Stimulated activated CD8-positive, alpha-beta memory T cell treated with anti-CD3 and anti-CD28 coated beads, Interleukin-4, amount 100 ng/mL, for 4 hours (primary cell): ENCODE measurements at places on chromosomes 11 and 22.

DNA sequence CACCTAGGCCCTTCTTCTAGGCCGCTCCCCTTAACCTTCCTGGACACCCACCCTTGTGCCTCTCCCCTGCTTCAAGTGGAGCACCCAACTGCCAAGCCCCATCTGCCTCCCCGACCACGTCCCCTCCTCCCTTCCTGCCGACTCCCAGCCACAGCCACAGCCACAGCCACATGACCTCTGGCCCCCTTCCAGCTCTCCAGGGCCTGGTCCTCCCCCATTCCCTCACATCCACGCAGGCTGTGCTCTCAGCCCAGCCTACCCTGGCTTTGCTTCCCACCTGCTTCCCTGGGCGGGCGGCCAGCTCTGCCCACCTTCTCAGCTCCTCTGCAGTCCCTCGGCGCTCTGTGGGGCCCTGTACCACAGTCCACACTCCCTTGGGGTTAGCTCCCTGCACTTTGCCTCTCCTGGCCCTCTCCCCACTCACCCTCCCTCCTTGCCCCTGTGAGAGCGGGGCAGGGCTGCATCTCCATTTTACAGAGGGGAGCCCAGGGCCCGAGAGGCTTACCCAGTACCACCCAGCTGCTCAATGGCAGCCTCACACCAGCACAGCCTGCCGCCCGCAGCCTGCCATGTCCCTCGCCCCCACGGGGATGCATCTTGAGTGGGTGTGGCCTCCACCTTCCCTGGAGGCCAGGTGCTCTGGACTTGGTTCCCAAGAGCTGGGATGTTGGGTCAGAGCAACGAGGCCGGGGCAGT is 20.3 kb downstream of the PARVG start:
- no peak for DNase-seq

- DNase-seq: no peak
Measured at GRCh38 chr11:66713746-66714480, 15.1 kb downstream of the SPTBN2 start.

DNA sequence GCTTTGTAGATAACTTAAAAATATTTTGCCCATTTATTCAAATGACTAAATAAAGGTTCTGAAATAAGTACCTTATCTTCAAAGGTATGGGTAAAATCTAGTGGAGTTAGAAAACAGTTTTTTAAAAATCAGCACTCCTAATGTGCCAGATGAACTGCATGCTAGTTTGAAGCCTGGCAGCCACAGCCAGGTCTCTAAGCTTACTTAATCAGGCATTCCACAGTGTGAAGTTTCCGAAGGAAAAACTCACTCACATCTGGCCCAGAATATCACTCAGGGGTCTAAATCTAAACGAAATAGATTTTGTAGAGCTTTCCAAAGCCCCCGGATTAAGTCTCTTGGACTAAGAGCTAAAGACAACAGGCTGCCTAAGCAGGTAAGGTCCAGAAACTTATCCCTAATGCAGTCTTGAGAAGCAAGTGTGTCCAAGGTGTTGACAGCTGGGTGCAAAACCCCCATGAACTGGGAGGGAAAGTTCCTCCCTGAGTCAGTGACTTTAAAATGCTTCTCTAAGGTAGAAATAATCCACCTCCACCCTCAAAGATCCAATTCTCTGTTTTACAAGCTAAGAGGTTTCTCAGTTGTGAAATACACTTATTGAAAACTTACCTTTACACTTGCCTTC is 157.6 kb downstream of the FCHSD2 start:
- no peak for DNase-seq

DNA sequence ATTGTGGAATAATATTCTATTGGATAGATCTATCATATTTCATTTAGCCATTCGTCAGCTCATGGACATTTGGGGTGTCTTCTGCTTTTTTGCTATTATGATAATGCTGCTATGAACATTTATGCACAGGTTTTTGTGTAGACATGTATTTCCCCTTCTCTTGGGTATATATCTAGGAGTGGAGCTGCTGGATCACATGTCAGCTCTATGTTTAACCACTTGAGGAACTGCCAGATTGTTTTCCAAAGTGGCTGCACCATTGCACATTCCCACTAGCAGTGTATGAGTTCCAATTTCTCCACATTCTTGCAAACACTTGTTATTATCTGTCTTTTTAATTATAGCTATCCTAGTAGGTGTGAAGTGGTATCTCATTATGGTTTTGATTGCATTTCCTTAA is 75.0 kb downstream of the C11orf65 start:
- no peak for DNase-seq

- DNase-seq: no peak
Measured at GRCh38 chr22:45615364-45615763, 56.3 kb upstream of the ATXN10 start.

- DNase-seq: no peak
Measured at GRCh38 chr11:12410006-12410728, 32.8 kb downstream of the PARVA start.

GRCh38 chr11:47917599-47918369 is 62.6 kb upstream of the PTPRJ start:
- no peak for DNase-seq

GRCh38 chr22:19238900-19239299 is 52.6 kb downstream of the CLTCL1 start:
- DNase-seq: no peak

DNA sequence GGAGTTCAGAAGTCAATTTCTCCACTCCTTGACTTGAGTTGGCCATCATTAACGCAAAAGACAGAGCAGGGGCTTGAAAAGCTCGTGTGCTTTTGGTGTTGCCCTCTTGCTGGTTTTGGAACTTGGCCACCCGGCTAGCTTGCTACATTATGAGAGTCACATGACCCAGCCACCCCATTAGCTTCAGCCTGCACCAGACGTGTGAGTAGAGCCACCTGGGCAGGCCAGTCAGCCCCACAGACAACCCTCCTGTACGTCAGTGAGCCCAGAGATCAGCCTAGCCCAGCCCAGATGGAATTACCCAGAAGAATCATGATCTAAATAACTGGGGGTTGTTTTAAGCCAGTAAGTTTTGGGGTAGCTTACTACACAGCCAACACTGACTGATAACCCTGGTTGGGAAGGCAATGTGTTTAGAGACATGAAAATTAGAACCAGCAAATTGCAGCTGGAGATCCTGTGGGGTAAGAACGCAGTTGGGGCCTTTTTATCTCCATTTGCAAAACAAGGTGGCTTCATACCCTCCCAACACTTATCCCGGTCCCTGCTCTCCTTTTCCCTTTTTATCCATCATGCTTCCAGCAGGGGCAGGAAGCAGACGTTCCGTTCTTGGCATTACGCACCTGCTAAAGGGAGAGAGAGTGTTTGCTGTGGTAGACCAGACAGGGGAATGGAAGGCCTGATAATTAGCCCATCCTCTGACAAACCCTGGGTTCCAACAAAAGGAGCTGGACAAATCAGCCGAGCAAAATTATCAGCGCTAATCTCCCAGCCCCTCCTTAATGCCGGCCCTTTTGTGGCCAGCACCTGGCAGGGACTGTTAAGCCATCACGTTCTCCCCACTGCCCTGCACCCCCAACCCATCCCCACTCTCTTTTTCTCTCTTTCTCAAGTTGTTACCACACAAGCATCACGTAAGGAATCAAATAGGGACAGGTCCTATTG is 548.7 kb upstream of the CADM1 start:
- no peak for DNase-seq

- no peak for DNase-seq
Measured at GRCh38 chr11:63532117-63532516, 4.5 kb upstream of the PLAAT4 start.

- DNase-seq: no peak
Measured at GRCh38 chr22:35329114-35329847, 29.6 kb downstream of the TOM1 start.

DNA sequence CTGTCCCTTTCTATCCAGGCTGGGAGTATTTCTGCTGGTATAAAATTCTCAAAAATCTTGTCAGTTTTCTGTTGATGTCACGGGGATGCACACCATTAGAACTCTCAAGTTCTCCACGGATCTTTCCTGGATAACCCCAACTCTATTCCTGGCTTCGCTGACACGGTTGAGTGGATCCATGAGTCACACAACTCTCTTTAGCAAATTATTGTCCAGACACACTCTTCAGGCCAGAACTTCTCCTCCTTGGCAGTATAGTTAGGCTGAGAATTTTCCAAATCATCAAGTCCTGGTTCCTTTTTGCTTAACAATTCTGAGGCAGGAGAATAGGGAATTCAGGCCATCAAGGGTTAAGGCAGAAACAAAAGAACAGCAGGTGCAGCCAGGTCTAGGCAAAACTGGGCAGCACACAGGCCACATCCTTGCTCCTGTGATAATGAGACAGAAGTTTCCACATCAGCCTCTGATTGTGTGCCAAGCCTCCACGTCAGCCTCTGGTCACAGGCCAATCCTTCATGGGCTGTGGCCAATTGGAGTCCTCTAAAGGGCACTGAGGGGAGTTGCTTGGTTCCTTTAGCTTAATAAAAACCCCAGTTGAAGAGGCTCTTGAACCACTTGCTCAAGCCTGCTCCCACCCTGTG is 5.7 kb upstream of the ACAT1 start:
- DNase-seq: no peak

- no peak for DNase-seq
Measured at GRCh38 chr11:117177534-117178209, 871 bp upstream of the SIDT2 start.

DNA sequence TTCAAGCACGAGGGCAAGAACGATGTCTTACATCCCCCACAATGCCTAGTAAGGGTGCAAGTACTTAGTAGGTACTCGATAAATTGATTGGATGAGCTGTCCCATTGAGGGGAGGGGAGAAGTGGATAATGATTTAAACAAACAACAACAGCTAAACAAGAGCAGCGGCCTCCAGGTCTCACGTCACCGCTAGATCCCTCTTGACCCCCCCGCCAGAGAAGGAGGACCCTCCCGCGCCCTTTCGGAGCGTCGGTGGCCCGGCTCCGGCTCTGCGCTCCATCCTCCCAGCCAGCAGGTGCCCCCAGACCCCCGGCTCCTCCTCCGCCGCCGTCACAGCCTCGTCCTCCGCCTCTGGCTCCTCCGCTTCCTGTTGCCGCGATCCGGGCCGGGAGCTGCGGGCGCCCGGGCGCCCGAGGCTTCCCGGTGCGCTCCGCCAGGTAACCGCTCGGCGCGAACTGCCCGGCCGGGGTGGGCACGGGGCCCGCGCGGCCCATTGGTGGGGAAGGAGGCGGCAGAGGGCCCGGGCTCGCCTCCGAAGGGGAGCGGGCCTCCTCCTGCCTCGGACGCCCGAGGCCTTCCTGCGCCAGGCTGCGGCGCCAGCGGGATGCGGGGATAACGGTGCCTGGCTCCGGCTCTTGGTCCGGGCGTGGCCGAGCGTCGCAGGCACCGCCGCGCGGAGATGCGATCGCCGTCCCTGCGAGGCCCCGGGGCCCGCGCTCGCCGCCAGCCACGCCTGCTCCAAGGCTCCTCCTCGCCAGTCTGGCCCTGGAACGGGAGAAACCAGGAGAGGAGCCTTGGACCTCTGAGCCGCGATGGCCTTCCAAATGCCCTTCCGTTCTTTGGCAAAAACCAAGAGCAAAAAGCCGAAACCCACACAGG is at the start of gene TLCD5:
Gene TLCD5 (plus strand): TSS at position 368 of the 879 bp plus-strand sequence. CDS start 2,143 bp downstream, outside the sequence.
- no peak for DNase-seq
